ENCODE measurements at places on chromosomes 5 and 9.

DNA sequence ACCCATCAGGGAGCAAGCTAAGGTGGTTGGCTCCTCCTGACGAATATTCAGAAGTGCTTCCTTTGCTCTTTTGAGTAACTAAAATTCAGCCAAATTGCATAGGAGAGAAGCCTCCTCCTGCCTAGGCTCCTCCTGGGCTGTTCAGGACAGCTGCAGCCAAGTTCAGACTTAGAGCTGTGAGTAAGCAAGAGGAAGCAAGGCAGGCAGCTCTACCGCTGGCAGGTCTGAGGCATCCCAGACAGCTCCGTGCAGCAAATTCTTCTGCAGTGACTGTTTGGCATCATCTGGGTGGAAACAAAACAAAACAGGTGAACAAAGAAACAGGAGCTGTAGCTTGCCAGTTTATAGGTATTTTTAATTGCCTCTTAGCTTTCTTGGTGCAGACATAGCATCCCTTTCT, 421.0 kb downstream of the GADD45G start:
- DNase-seq: no peak

GRCh38 chr5:98604721-98605425, 168.6 kb upstream of the RGMB start:
- no peak for DNase-seq

GRCh38 chr5:162393534-162393933, 326.0 kb downstream of the GABRG2 start:
- DNase-seq: no peak

DNA sequence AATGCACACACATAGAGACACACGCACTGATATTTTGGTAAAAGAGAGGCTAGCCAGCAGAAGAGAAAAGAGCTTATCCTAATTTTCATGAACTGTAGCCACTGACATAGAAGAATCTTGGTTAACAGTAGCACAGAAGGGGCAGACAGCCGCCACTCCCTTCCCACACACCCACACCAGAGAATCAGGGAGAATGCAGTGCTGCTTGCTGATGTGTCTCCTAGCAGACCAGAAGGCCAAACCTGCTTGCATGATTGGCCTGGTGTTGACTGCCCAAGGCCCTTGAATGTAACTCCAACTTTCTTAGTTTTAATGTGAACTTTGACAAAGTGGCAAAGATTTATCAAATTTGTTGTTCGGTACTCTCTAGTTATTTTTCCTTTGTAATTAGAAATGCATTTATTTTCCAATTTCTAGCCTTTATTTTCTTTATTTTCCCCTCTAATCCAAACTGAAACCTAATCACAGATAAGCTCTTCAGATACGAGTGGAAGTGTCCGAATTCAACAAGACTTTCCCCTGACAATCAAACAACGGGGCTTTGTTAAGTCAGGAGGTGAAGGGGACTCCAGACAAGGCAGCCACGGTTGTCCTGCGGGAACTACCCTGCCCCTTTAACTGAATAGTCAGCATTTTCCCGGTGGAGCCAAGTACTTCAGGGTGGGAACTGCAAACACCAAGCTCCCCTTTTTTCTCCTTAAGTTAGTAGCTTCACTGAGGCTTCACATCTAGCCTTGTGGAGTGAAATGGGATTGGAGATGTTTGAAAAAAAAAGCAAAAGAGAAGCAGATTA, 81.9 kb upstream of the CTSL start:
- no peak for DNase-seq

GRCh38 chr5:169933127-169933526, 47.2 kb downstream of the INSYN2B start:
- no peak for DNase-seq

DNA sequence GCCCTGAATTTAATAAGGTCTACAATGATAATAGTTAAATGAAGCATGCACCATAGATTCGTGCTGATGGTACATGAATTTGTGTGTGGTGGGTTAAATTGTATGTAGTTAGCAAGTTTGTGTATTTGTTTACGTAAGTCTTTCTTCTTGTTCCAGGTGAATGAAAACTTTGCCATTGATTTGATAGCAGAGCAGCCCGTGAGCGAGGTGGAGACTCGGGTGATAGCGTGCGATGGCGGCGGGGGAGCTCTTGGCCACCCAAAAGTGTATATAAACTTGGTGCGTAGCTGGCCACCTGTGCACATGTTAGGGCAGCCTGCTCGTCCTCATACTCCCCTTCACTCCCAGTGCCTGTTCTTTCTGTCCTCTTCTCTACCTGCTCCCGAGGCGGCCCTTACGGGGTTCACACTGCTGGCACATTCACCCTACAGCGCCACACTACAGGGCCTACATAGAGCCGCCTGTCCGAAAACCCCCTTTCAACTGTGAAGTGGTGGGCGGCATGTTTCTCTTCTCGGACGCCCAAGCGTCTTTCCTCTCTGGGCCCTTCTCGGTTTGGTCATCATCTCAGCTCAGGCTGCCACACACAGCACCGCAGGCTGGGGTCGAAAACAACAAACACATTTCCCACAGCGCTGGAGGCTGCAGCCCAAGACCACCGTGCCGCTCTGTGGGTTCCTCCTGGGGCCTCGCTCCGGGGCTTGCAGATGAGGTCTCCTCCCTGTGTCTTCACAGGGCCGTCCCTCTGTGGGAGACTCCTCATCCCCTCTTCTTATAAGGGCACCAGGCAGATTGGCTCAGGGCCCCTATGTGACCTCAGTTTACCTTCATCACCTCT, 13.2 kb downstream of the NDUFS6 start:
- no peak for DNase-seq

DNA sequence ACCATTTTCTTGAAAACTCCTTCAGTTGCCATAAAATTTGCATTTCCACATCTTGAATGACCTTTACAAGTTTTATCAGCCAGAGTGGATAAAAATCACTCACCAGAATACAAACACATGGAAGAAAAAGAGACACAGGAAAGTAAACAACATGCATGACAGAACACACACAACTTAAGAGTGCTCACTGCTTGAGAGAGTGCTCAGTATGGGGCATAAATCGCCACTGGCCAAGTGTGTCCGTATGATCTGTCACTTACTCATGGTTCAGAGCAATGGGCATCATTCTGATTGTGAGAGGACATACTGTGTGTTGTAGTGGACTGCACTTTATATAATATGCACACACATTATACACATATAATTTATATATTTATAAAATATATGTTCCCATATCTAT, 155.6 kb upstream of the NTRK2 start:
- no peak for DNase-seq

- DNase-seq: no peak
Observed at GRCh38 chr5:28917631-28918030, 1879.2 kb upstream of the CDH9 start.

DNA sequence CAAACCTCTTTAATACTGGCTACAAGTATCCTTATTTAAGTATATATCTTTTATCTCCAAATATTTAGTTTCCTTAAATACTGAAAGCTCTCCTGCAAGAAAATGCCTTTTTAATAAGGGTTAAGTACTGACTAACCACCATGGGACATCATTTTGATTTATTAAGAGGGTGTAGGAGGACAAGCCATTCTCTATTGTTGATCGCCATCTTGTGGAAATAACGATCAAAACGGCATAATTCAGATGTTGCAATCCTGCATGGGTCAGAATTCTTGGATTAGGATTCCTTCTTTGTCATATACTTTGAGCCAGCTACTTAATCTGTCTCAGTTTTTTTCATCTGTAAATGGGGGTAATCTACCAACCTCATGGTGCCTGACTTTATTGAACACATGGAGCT, 28.7 kb upstream of the C5orf46 start:
- peak; percentile 34 for DNase-seq

- DNase-seq: no peak
Observed at GRCh38 chr9:136711751-136712689, at the start of gene DIPK1B. Gene DIPK1B, plus strand, starts transcription at chr9:136712572. Its CDS starts 94 bp downstream, at chr9:136712666.

GRCh38 chr9:20906326-20906725, 125.1 kb downstream of the HACD4 start:
- no peak for DNase-seq

GRCh38 chr5:121962347-121962670, 534 bp downstream of the SRFBP1 start:
- DNase-seq: no peak

- no peak for DNase-seq
Observed at GRCh38 chr5:151624476-151624875, 33.3 kb upstream of the FAT2 start.

DNA sequence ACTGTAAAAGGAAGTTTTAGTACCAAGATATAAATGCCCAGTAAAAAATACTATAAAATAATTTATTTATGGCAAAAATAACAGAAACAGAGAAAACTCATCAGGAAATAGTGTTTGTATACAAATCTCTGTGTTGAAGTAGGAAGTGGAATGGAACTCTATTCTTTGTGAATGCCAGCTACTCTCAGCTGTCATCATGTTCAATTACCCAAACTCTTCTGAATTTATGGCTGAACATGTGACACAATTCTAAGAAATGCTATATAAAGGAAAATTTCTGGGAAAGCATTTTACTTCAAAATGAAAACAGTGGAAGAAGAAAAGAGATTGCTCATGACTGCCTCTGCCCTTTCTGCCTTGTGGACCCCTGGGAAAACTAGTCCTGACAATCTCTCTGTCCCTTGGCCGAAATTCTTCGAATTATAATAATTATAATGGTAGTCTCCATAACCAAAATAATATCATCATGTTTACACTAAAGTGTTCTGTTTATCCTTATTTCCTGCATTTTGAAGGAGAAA, 522.3 kb upstream of the ST8SIA4 start:
- no peak for DNase-seq

GRCh38 chr9:4130166-4130565, 169.7 kb downstream of the GLIS3 start:
- DNase-seq: no peak

DNA sequence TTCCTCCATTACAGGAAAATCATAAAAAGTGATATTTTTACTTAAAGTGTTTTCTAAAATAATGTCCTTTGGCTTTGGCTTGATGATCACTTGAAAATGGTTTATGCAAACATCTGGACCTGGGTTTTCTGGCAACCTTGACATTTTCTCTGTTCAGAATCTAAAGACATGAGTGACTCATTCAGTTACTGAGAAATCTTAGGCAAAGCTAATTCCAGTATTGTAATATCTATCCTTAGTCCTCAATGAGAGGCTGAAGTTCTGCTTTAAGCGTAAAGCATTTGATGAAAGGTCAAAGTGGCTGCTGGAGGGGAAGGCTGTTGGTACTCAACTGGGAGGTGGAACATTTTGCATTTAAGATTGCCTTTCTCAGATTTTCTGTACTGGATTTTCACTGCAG, 2.3 kb downstream of the MAN2A1 start:
- no peak for DNase-seq

GRCh38 chr5:114054594-114054993, 307.3 kb upstream of the KCNN2 start:
- DNase-seq: no peak

DNA sequence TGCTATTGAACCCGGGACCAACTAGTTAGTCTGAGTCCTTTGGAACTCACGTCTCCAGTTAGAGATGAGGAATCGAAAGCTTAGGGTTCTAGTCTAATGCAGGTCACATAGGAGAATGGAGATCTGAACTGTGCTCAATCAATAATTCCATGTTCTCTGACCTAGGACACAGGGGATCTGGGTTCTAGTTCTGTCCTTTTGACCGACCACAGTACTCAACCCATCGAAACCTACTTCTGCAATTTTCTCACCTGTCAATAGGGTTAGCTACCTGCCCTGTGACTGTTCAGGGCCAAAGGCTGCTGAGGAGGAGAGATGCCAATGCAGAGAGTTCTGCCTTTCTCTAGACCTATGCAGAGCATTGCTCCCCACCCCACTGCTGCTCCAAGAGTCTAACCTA, 187.7 kb downstream of the CDK5RAP2 start:
- DNase-seq: no peak

DNA sequence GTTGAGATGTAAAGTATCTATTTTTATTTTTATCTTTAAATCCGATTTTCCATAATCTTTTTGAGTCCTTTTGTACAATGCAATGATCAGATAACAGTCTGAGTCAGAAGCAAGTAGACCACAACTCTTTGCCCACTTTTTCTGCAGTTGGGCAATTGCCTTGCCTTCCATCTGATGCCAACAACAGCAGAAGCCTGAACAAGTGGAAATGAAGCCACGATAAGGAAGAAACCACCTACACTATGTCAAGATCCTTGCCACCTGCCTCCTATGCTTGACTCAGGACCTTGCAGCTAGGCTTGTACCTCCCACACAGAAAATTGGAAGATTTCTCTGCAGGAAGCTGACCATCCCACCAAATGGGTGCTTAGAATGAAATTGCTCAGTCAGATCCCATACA, 78.6 kb downstream of the ANXA1 start:
- no peak for DNase-seq

GRCh38 chr5:44933686-44934085, 124.9 kb downstream of the MRPS30 start:
- no peak for DNase-seq

GRCh38 chr5:73215531-73215890, 42.5 kb downstream of the TMEM174 start:
- no peak for DNase-seq

DNA sequence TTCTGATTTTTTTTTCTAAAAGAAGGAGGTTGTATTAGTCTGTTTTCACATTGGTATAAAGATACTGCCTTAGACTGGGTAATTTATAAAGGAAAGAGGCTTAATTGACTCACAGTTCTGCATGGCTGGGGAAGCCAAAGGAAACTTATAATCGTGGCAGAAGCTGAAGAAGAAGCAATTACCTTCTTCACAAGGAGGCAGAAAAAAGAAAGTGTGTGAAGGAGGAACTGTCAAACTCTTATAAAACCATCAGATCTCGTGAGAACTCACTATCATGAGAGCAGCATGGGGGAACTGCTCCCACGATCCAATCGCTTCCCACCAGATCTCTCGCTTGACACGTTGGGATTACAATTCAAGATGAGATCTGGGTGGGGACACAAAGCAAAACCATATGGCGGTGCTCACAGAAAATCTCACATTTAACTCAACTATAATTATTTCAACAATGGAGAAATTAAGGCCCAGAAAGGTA, 27.1 kb downstream of the DPYSL3 start:
- no peak for DNase-seq

DNA sequence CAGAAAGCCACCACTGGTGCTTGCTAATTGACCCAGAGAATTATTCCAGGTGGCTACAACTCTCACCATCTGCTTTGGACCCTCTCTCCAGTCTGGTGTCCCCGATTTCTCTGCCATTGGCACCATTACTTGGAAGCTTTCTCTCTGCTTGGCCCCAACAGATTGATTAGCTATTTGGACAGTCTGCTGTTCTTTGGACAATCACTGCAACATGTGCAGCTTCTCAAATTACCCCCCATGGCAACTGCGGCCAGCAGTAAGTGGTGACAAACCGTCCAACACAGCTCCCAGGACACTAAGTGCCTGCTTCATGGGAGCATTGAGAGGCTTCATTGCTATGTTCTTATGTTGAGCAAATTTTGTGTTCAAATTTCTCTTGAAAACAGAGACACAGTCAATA, 309.8 kb downstream of the TAF11L14 start:
- no peak for DNase-seq
